Left colon (tissue), 2 donors: ENCODE measurements at places on chromosomes 6 and 20. TPM values are rescaled to one million over a fixed set of nuclear protein-coding genes. Genes with fewer than 3 reads are reported as not detected.

Gene TNF
- 0.27 TPM for total RNA-seq

Gene HSPA12B
- total RNA-seq, result 2.5 TPM

Gene REM1
- 0.81 TPM for total RNA-seq

Gene ENPP1
- 19.9 TPM for total RNA-seq

Gene LHFPL5
- total RNA-seq, result not detected

Gene LPA
- not detected for total RNA-seq

Gene CYP21A2
- 0.15 TPM for total RNA-seq

Gene PRICKLE4
- 4.7 TPM for total RNA-seq

Gene HAO1
- total RNA-seq, result not detected
